ENCODE measurements at places on chromosomes 11 and 22.

- DNase-seq: no peak
Observed at GRCh38 chr22:36564422-36565158, 35.6 kb upstream of the EIF3D start.

DNA sequence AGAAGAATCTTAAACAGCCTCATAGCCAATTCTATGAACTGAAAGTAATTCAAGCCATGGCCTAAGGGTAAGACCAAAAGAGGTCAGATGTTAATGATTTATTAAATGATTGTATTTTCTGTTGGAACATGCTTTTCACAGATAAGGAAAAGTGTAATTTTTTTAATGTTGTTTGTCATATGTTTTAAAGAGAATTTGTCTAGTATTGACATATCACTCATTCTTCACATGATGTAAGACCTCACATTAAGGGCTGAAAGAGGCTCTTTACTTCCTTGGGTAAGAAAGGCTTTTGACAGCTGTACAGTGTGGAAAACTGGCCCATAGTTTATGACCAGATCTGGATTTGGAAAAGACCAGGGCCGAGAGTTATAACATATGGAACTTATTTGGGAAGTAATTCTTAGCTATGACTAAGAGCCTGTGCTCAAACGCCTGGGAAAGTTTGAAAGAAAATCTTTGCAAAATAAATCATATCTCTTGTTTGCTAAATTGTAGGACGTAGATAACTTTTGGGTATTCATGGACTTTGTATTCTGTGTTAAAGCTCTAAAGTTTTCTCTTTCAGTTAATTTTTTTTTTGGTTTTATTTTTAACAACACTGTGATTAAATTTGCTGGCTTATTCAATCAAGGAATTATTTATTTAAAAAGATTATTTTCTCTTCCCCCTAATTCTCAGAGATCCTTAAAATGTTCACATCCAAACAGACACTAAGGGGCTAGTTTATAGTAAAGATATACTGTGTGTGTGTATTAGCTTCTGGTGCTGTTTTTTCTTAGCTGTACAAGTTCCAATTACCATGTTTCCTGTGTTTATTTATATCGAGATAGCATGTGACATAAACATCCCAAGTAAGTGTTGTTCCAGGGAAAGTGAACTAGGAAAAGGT lies 162.2 kb downstream of the ARHGAP42 start:
- DNase-seq: no peak

DNA sequence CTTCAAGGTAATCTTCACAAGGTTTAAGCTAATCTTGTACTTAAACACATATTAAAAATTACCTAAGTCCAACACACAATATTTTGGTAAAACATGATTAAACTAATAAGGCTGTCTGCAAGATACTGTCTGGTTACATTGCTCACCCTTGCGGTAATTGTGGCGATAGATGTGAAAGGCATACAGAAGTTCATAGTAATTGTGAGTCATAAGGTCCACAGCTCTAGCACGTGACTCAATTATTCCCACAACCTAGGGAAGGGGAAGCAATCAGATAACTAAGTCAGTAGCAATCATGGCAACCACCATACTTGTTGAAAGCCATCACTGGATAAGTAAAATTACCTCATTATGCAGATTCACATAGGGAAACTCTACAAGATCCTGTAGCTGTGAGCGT lies 30.5 kb upstream of the FNBP4 start:
- no peak for DNase-seq

GRCh38 chr11:8355416-8355742 lies 91.7 kb upstream of the LMO1 start:
- DNase-seq: no peak

DNA sequence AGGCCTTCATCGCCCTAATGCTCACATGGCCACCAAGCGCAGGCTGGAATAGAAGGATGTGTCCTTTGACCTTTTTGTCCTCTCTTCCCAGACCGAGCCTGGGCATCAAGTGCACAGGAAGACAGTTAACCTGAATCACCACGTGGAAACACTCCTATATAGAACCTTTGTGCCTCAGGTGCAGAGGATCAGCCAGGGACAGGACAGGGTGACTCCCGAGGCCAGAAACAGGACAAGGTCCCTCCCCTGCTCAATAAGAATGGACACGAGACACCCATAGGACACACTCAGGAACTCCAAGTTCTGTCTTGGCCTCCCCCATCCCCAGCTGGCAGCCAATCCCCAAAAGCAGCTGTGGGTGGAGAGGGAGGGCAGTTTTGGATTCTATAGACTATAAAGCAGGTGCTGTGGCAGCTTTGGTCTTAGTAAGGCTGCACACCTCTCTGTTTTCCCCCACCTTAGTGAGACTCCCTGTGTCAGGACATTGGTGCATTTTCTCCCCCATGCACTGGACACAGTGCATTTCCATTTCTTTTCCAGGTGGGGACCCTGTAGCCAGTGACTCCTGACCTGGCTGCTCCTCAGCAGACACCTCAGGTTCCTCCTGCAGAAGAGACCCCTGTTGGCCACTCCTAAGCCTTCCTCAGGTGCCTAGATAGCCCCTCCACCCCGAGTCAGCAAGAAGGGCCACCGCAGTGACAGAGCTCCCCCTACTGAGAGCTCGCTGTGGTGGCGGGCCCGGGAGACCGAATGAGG lies 43.6 kb upstream of the POU2AF1 start:
- peak; percentile 45 for DNase-seq

- DNase-seq: no peak
Observed at GRCh38 chr22:24059121-24059520, 48.0 kb downstream of the CABIN1 start.

- DNase-seq: no peak
Observed at GRCh38 chr11:90392692-90393091, 169.8 kb upstream of the CHORDC1 start.

DNA sequence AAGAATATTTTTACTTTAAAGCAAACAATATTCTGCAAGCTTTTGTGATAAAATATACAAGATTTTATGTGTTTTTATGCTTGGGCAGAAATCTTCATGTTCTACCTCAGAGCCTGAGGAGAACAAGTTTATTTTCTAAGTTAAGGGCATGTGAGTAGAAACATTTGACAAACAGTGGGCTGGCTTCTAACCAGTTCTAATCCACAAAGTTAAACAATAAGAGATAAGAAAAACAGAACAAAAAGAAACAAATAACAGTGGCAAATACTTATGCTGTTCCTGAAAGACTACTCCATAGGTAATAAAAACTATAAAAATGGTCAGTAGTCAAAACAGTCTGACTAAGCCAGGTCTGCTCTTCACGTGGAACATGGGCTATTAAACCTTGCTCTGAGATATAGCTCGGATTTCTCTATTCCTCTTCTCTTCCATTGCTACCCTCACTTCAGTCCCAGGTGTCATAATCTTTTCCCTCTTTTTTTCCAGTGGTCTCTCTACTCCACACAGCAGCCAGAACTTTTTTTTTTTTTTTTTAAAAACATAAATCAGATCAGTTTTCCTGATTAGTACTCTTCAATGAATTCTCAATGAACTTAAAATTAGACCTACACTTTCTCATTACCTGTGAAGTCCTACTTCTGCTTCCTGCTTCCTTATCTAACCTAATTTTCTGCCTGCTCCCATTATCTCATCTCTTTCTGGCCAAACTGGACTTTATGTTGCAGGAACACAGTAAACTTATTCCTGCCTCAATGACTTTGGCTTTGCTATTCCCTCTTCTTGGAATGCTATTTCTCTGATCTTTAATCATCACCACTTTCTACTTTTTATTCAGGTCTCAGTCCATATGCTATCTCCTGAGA lies 671.1 kb upstream of the CCDC90B start:
- no peak for DNase-seq

DNA sequence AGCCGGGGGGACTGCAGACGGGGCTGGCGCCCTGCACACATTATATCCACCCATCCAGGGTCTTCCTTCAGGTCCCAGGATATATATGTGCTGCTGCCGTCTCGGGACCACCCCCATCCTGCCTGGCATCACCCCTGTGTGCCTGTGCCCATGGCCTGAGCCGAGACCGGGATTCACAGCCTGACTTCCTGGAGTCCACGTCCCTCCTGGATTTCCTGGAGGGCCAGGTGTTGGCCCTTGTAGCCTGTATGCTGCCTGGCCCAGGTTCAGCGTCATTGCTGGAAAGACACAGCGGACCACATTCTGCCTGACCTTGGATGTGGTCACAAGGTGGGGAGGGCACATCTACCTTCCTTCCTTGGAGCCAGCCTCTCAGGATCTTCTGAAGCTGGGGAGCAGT lies 551.1 kb downstream of the BRD1 start:
- DNase-seq: no peak

DNA sequence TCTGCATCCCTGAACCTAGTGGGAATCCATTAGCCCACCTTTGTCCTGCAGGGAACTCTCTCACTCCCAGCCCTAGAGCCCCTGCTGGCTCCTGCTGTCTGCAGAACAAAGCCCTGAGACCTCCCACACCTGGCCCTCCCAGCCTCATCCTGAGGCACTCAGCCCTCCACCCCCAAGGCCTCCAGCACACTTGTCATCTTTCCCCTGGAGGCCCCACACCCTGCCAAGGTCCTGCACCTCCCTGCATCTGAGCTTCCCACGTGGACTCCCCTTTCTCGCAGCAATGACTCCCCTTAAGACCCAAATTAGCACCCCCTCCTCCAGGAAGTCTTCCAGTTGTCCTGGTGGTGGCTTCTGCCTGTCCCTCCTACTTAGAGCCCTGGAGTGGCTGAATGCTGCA lies 42.3 kb upstream of the LINC01488 start:
- no peak for DNase-seq
